Left lobe of liver (tissue), 2 donors: ENCODE measurements at places on chromosomes 4 and X. TPM values are rescaled to one million over a fixed set of nuclear protein-coding genes. Genes with fewer than 3 reads are reported as not detected.
A peak's percentile ranks its signal among the peaks of the same experiment; 100 is the strongest.

GRCh38 chrX:39012621-39013111 lies 211.4 kb downstream of the MID1IP1 start:
- DNase-seq, result no peak

- DNase-seq, result no peak
Measured at GRCh38 chrX:46325312-46325877, 219.8 kb downstream of the ZNF674 start.

DNA sequence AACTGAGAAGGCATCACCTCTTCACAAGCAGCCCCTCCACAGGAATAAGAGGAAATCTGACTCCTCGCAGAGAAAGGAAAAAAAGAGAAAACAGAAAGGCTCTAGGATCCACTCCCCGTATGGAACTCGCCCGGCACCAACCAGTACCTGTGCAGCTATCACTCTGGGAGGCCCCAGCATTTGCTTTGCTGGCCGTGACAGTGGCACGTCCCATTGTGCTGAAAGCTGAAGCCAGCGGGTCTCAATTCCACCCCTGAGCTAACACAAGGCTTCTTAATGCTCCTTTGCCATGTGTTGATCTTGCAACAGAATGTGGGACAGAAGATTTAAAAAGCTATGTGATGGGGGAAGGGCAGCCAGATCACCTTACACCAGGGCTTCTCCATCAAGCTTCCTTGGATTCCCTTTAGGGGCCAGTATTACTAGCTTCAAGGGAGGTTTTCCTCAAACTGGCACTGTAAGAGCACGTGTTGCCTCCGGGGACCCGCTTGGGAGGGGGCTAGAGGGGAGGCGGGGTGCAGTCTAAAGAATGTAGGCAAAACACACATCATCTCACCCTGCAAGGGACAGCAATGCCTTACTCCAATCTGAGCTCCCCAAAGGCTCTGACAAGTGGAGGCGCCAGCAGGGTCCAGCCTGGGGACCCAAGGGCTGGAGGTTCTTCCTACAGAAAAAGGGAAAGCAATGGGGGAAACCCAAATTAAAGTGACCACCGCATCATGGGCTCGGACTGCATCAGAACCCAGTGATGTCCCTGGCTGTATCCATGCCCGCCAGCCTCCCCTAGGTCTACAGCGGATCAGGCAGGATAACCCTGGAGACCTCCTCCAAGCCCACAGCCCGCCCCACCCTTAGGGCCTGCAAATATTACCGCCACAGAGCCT lies 1.2 kb downstream of the USP46 start:
- no peak for DNase-seq

DNA sequence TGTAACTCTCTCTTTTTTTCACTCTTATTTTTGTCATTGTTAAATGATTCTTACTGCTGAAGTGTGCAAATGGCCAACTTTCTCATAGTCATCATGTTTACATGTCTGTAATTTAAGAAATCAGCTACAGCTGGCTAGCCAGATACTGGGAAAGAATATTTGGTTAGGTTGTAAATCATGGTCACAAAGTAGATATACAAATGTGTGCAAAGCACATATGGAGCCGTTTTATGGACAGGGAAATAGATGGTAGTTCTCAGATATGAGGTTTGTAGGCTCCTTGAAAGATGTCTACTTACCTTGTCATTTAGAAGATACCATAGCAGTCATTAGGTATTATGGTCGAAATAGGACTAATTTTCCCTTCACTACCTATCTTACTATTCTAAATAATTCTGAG lies 430.4 kb downstream of the ADGRL3 start:
- DNase-seq, result no peak

DNA sequence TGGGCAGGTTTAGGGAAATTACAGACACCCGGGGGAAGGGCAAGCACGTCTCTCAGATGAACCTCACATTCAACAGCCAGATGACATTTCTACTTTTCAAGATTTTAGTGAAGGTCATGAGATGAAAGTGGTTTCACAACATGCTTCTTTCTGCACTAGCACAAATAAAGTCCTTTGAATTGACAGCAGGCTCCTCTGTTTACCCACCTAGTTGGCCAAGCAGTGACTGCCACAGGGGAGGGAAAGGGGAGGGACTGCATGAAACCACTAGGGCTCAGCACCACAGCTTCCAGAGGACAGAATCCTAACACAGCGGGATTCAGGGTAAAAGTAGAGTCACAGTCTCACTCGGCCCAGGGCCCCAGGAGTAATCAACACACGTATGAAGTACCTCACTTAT lies 6.2 kb downstream of the RAB40A start:
- DNase-seq, result no peak

GRCh38 chr4:184397516-184398163 lies 76.7 kb downstream of the IRF2 start:
- peak; percentile 43 for DNase-seq

GRCh38 chrX:38985945-38986344 lies 184.7 kb downstream of the MID1IP1 start:
- DNase-seq, result no peak

- DNase-seq, result no peak
Measured at GRCh38 chr4:153204728-153205648, 745 bp downstream of the TRIM2 start.

The SLC9B2 gene
- 32.3 TPM for total RNA-seq

The PPA2 gene
- 58.5 TPM for total RNA-seq

The ADH1C gene
- 522 TPM for total RNA-seq

The DMRTC1B gene
- not detected for total RNA-seq

DNA sequence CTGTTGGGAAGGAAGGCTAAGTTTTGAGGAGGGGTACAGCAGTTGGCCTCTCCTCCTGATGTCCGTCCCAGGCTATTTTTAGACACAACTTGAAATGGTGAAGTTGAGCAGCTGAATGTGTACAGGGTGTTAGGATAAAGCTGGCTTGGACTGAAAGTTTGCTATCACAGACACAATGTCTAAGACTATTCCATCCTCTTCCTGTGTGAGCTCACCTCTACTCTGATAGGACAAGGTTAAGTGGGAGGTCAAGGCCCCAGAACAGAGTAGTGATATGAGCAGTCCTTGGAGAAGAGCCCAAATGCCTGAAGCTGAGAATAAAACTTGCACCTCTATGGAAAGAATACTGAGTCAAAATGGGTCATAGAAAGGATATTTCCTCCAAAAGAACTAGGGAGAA lies 4.1 kb downstream of the ATP1B4 start:
- no peak for DNase-seq

- DNase-seq, result peak; percentile 86
Measured at GRCh38 chr4:14910411-14910810, 91.9 kb upstream of the CPEB2 start.

- no peak for DNase-seq
Measured at GRCh38 chr4:186137196-186137794, 32.8 kb downstream of the FAM149A start.

DNA sequence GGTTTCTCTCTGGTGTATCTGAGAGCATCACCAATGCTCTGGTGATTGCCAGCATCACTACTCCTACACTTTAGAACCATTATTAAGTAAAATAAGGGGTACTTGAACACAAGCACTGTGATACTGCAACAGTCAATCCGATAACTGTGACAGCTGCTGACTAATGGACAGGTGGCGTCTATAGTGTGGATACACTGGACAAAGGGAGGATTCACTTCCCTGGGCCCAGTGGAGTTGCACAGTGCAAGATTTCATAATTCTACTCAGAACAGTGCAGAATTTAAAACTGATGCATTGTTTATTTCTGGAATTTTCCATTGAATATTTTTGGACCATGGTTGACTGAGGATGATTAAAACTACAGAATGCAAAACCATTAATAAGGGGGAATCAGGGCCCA lies 97.8 kb downstream of the SHROOM3 start:
- no peak for DNase-seq

GRCh38 chr4:77043507-77044136 lies 32.2 kb downstream of the CCNI start:
- no peak for DNase-seq

- DNase-seq, result no peak
Measured at GRCh38 chr4:41533680-41534079, 4.3 kb upstream of the LIMCH1 start.

GRCh38 chr4:182825786-182826185 lies 91.4 kb downstream of the DCTD start:
- DNase-seq, result no peak

DNA sequence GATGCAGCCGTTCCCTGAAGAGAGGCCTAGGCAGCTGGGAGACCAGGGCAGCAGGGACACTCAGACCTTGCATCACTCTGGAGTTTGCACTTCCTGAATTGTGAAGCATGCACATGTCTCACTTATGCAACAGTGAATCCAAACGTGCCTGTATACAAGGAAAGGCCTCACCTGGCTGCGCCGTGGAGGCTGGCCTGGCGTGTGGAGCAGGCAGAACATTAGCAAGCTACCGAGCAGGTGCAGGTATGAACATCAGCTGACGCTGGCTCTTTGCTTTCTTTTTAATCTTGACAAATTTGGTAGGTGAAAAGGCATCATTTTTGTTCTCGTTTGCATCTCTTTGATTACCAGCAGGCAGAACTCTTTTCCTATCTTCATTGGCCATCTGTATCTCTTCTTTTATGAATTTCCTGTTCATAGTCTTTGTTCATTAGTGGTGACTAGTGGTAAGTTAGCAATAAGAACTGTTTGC lies 37.1 kb upstream of the IRAK1 start:
- peak; percentile 75 for DNase-seq

GRCh38 chrX:153519569-153520286 lies 2.3 kb downstream of the ATP2B3 start:
- DNase-seq, result no peak

The CT47A7 gene
- total RNA-seq, result not detected

The GPR173 gene
- total RNA-seq, result 0.23 TPM

DNA sequence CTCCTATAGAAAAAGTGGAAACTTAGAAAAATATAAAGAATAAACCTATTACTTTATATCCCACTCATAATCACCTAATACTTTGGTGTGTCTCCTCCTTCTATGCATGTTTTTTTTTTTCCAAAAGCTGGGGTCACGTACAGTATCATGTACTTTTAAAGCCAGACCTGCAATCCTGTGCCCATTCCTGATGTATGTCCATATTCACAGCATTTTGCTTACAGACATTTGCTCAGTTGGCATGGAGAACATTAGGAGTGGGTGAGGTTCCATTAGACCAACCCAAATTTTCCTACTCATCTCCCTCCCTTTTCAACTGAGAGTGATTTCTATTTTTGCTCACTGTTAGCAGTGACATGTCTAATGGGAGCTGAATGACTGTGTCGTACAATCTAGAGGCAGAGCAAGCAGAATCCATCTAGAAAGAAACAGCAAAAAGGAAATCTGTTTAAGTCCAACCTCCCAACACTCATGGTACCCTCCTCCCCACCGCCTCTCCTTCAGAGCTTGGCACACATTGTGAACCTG lies 195.6 kb upstream of the KLF3 start:
- no peak for DNase-seq

GRCh38 chr4:99857307-99857706 lies 36.9 kb downstream of the LAMTOR3 start:
- DNase-seq, result no peak

The MCUB gene
- total RNA-seq, result 1.8 TPM

DNA sequence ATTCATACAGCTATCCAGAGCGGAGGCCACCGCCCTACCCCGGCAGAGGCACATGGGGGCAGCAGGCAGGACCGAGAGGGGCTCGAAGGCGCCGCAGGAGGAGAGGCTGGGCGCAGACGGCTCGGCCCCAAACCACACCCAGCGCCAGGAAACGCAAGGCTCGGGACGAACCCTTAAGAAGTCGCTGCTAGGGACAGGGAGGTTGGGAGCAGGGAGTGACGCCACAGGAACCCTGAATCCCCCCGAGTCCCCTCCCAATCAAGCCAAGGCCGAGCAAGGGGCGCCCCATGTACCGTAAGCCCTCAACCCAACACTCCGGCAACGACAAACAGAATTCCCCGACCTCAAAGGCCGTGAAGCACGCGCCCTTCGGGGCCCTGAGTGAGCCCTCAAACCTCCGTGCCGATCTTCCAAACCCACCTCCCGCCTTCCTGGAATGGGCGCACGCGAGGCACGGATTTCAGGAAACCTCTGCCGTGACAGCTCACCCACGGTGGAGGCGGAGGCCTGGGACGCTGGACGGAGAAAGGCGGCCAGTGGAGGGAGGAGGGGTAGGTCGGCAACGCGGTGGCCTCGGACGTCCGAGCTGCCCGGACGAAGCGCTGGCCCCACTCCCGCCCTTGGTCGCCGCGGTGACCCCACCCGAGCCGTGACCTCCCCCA lies 1.8 kb downstream of the ZFYVE28 start:
- no peak for DNase-seq
